ENCODE measurements at places on chromosomes 12 and 14. TPM values are rescaled to one million over a fixed set of nuclear protein-coding genes. Genes with fewer than 3 reads are reported as not detected.

Gene LRRC43
- 0.50 TPM for total RNA-seq

DNA sequence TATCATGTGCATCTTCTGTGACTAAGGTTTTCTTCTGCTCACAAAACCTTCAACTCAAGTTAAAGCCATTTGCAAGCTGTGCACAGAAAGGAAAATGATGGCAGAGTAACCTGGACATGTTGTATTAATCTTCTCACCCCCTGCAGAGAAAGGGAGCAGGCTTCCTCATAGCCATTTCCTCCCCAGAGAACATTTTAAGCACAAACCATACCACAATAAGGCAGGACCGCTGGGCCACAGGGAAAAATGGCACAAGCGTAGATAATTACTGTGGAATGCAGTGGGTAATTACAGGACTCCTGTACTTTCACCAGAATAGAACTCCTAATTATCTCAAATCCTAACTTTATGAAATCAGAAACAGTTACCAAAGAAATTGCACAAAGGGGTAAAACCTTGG, 215.7 kb downstream of the KIF21A start:
- H3K27me3 ChIP-seq = no peaks in the 10 kb centered on the region
- DNase-seq = no peak
- no peak overlapping the region for H3K4me3 ChIP-seq
- H3K36me3 ChIP-seq = no peaks in the 10 kb centered on the region
- H3K4me1 ChIP-seq = no peaks in the 10 kb centered on the region

Gene AQP2
- total RNA-seq = not detected

GRCh38 chr12:2287151-2287550, 234.4 kb downstream of the CACNA1C start:
- DNase-seq = no peak
- H3K27ac ChIP-seq = no peak overlapping the region
- H3K4me1 ChIP-seq = no peaks in the 10 kb centered on the region
- H3K36me3 ChIP-seq = no peaks in the 10 kb centered on the region
- peaks cover 7% of the 10 kb centered on the region for H3K27me3 ChIP-seq

- H3K27ac ChIP-seq = no peak overlapping the region
- no peaks in the 10 kb centered on the region for H3K36me3 ChIP-seq
- H3K27me3 ChIP-seq = no peaks in the 10 kb centered on the region
- no peak for DNase-seq
- H3K4me1 ChIP-seq = no peaks in the 10 kb centered on the region
Observed at GRCh38 chr12:114902665-114903064, 218.7 kb upstream of the TBX3 start.

DNA sequence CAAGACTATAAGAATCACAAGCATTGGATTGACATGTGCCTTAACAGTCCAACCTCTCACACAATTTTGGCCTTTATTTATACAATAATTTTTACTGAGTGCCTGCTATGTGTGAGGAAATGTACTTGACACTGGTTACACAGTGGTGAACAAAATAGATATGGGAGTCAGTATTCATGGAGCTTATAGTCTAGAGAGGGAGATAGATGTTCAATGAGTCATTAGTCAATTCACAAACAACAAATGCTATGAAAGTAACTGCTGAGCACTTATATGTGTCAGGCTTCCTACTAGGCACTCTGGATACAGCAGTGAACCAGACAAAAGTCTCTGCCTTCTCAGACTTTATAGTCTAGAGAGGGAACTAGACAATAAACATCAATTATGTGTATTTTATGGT, 3.7 kb downstream of the CFAP54 start:
- no peak overlapping the region for H3K4me3 ChIP-seq
- no peak for DNase-seq
- H3K27ac ChIP-seq = no peak overlapping the region
- H3K27me3 ChIP-seq = peaks cover 15% of the 10 kb centered on the region
- H3K36me3 ChIP-seq = no peaks in the 10 kb centered on the region
- peaks cover 10% of the 10 kb centered on the region for H3K4me1 ChIP-seq

Gene CBLN3
- 3.8 TPM for total RNA-seq

GRCh38 chr12:71125515-71125914, 32.3 kb downstream of the TSPAN8 start:
- H3K27me3 ChIP-seq = no peaks in the 10 kb centered on the region
- no peak overlapping the region for H3K27ac ChIP-seq
- no peak for DNase-seq
- H3K4me3 ChIP-seq = no peak overlapping the region
- no peaks in the 10 kb centered on the region for H3K36me3 ChIP-seq

Gene GPRC5D
- total RNA-seq = not detected

Gene SETD1B
- 45.0 TPM for total RNA-seq
